ELR (cell line): ENCODE measurements at places on chromosomes 13 and 19.

GRCh38 chr13:77514336-77514726, 21.2 kb upstream of the SCEL start:
- DNase-seq: no peak

DNA sequence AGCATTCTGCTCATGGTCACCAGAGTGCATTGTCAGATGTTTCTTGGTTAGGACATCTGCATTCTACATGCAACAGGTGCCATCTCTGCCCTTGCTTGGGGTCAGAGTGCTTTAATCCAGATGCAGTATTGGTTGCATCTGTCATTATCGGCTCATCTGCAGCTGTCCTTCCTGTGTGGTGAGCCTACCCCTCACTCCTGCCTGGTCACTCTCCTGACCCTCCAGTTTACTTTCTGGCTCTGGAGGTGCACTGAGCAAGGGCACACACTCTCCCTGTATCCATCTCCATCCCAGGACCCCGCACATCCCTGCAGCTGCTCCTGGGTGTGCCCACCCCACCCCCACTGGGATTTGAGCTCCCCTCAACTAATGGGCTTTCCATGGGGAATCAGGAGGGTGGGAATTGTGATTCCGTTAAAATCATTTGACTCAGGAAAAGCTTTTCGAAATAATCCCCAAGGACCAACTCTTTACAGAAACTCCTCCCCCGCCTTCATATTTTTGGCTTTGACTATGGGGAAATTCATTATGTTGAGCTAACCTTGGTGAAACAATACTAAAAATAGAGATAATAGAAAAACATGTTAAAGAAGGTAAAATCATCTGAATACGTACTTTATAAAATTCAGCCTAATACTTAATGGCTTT, 70.2 kb downstream of the COL4A2 start:
- no peak for DNase-seq

- DNase-seq: no peak
Measured at GRCh38 chr13:40362502-40362901, 303.9 kb downstream of the FOXO1 start.

GRCh38 chr19:38182536-38183210, 41.3 kb downstream of the DPF1 start:
- DNase-seq: no peak
